Activated T-helper 9 cell treated with anti-CD3 and anti-CD28 coated beads, Interleukin-2, amount 50 U/mL, for 16 hours (primary cell): ENCODE measurements at places on chromosomes 3 and 15.

- peak; percentile 66 for DNase-seq
These were observed 1.5 kb downstream of the MSL2 start for GRCh38 chr3:136194409-136195257.

DNA sequence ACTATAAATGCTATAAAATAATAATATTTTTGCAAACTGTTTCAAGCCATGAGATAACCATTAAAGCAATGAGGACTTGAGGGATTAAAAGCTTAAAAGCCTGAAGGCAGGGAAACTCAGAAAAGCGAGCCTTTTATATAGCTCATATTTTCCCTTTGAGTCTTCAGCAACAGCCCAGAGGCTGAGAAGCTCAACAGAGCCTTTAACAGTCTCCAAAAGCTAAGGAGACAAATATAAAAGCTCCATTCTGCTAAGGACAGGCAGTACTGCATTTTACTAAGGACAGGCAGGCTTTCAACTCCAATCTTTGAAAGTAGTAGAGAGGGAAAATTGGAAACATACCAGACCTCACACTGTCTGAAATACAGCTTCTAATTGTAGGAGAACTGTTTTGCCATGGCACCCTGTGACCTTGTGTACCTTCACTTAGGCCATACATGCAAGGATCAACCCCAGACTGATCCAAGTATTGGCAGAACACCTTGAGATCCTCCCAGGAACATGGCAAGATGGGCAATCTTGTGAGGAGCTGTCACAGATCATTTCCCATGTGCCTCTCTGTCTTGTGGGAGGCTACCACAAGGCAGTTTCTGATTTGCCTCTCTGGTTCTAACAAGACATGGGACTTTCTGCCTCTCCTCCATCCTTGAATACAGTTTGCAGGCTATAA is 53.1 kb upstream of the ARNT2 start:
- no peak for DNase-seq

DNA sequence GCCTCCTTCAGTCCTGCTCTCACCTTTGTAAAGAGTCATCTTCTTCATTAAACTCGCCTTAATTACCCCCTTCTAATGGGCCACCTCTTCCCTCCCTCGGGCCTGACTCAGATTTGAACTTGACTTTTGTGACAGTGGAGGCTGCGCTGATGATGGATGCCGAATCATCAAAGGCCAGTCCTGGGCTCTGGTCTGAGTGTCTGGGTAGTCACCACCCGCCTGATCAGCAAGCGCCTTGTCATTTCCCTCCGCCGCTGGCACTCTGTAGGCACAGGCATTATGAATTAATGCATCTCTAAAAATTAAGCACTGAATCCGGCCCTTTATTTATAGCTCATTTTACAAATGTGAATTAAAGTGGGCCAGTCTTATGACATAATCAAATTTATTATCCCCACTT is 116.7 kb upstream of the PROK2 start:
- DNase-seq: no peak

DNA sequence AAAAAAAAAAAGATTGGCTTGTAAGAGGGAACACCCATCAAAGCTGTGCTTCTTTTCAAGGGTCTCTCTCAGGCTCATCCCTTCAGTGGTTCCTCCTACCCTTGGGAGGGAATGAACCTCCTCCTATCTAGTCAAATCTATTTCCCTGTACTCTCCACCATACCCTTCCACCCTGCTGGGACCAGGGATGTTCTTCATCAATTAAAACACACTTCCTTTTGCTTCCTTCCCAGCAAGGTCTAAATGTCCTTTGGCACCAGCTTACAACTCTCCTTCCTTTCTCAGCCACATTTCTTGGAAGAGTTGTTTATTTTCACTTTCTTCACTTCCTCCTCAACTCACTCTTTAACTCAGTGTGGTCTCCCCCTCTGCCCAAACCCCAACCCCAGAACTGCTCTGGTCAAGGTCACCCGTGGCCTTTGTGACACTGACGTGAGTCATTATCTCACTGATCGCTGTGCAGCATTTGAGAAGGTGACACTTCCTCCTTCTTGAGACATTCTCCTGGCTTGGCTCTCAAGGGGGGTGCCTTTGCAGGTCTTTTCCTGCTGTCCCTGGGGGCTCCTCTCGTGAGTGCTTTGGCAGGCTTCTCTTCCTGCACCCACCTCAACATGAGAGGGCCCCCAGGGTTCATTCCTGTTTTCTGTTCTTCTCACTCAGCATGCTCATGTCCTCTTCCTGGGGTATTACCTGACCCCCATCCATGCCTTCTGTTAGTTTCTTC is 210.5 kb upstream of the TLE3 start:
- DNase-seq: no peak

- no peak for DNase-seq
These were observed 14.9 kb downstream of the LIPH start for GRCh38 chr3:185537369-185537970.
